ENCODE measurements at places on chromosomes 11 and 22. TPM values are rescaled to one million over a fixed set of nuclear protein-coding genes. Genes with fewer than 3 reads are reported as not detected.

GPHA2 gene
- not detected for polyA plus RNA-seq

DNA sequence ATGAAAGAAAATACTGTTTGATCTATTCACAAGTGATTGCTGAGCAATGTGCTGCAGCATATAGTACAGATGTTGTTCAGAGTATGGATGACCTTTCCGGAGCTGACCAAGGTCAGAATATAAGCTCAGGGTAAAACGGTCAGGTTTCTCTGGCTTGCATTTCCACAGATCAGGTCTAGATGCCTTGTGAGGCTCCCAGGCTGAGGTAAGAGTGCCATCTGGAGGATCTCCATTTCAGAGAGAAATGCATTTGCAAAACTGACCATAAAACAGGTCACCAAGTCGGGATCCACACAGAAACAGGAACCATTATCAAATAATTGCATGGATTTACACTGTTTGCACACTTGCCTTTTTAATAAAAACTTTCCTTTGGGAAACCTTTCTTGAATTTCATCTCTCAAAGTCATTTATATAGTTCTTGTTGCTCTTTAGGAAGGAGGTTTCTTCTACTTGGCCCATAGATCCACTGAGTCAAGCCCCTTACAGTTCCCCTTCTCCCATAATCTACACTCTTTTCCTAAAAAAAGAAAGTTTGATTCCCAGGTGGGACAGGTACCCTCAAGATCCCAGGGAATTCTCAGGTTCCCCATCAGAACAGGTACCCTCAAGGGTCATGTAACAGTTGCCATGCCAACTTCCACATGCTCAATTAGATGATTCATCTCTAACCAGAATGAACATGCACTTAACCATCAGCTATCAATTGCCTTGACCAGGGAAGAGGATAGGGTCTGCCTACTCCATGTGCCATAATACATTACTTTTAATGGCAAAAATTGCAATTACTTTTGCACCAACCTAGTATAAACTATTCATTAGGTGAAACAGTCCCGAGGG is 25.0 kb upstream of the TMPRSS5 start:
- DNase-seq, result no peak

DNA sequence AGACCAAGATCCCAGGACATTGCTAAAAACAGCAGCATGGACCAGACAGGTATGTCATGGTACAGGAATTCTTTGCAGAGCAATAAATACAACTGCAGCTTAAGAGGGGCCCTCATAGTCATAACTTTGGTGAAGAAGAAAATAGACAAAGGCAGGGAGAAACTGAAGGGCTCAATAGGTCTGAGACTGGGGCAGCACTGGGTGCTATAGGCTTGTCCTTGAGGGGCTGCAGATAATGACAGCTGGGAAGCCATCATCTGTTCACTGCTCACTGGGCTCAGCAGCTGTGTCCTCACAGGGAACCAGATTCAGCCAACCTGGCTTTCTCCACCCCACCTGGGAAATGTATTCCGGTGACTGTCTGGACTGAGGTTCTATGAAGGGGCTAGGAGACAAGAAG is 68.4 kb downstream of the ZNF280B start:
- DNase-seq, result no peak

DNA sequence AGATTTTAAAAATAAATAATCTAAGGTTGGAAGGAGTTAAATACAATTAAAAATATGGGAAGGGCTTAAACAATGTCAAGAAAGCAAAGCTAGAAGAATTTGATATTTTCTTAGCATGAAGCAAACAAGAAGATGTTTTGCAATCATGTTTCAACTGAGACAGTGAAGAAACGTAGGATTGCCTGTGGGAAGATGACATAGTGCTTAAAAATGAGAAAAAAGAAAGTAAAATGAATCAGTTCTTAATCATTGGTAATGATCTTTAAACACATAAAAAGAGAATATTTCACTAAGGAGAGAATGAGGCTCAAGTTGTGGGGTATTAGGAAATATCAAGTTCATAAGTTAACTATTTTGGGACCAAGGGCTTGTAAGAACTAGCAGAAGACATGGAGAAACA is 855.0 kb downstream of the METTL15 start:
- DNase-seq, result no peak

DNA sequence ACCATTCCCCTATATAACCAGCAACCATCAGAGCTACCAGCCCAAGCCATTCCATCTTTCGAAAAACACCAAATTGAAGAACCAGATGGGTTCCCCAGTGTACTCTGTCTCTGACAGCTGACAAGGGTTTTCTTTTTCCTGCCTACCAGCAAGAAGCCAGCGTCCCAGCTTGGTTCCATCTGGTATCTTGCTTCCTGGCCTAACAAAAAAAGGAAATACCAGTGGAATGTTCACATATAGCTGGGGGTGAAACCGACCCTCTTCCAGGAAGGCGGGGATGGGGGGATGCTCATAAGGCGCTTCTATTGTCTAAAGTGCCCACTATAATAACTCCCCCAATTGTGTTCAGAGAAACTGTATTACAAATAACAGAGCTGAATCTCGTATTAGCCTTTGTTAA is 172.3 kb downstream of the LDLRAD3 start:
- DNase-seq, result no peak

- no peak for DNase-seq
Measured at GRCh38 chr22:46966846-46967245, 204.4 kb downstream of the TBC1D22A start.

DNA sequence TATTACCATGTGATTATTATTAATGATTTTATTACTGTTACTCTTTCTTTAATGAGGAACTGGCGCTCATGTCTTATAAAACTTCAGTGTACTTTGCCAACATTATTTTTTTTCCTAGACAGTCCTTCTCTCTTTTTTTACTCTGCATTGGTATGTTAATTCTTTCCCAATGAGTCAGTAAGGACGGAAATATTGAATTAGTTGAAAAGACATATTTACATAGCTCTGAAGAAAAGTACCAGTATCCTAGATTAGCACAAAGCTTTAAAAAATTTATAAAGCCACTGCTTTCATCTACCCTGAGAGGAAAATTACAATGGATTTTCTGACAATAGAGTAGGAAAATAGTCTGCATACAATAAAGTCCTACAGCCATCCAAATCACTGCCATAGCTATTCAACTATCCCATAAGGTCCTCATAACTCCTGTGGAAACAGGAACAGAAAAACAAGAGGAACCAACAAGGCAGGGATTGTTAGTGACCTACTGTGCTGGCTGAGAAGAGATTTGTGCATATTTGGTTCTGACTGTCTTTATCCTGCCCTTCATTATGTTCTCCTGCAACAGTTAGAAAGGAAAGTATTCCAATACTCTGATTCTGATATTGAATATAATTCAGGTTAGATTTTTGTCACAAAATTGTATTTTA is 314.4 kb downstream of the AASDHPPT start:
- DNase-seq, result no peak

- no peak for DNase-seq
Measured at GRCh38 chr11:96185220-96185768, 157.7 kb downstream of the MAML2 start.

GRCh38 chr11:124740277-124740882 is 638 bp downstream of the NRGN start:
- DNase-seq, result peak; percentile 50

Measured in CD4-positive, CD25-positive, alpha-beta regulatory T cell (primary cell).